ENCODE measurements at places on chromosomes 3 and 15. TPM values are rescaled to one million over a fixed set of nuclear protein-coding genes. Genes with fewer than 3 reads are reported as not detected.

The SYNPR gene
- not detected for polyA plus RNA-seq

The IL17RB gene
- polyA plus RNA-seq, result 1.9 TPM

The EPHB3 gene
- polyA plus RNA-seq, result 3.9 TPM

The PRR20G gene
- not detected for polyA plus RNA-seq

The COPB2 gene
- polyA plus RNA-seq, result 51.7 TPM

The TCAIM gene
- polyA plus RNA-seq, result 24.0 TPM

The P2RY13 gene
- polyA plus RNA-seq, result 0.51 TPM

The ZNF197 gene
- 6.9 TPM for polyA plus RNA-seq

The SCN11A gene
- polyA plus RNA-seq, result not detected

The FANCD2 gene
- 4.7 TPM for polyA plus RNA-seq

The TRIM42 gene
- polyA plus RNA-seq, result not detected

The CAPN3 gene
- polyA plus RNA-seq, result 3.3 TPM

The NTRK3 gene
- 84.0 TPM for polyA plus RNA-seq

The RBMS3 gene
- polyA plus RNA-seq, result 32.9 TPM

The PLSCR2 gene
- polyA plus RNA-seq, result not detected

The TEX55 gene
- not detected for polyA plus RNA-seq

The CP gene
- polyA plus RNA-seq, result 24.0 TPM

The ITGA11 gene
- polyA plus RNA-seq, result 21.4 TPM

The TM4SF1 gene
- polyA plus RNA-seq, result 477 TPM

The TTLL13 gene
- polyA plus RNA-seq, result not detected

The GCSAM gene
- not detected for polyA plus RNA-seq

The ZNF660 gene
- polyA plus RNA-seq, result 1.1 TPM

The MYO5C gene
- 1.8 TPM for polyA plus RNA-seq

Data from aorta (tissue), 5 donors.